A549 treated with AZD2906 at 1 μM for 4 hours (cell line): ENCODE measurements at places on chromosomes 12 and 14. TPM values are rescaled to one million over a fixed set of nuclear protein-coding genes. Genes with fewer than 3 reads are reported as not detected.

MARS1 gene
- total RNA-seq: 126 to 287 TPM (median 138 TPM) in 5 replicates

RAB2B gene
- total RNA-seq: 11.2 to 15.4 TPM (median 12.0 TPM) in 5 replicates

HOMEZ gene
- 7.0 to 11.6 TPM (median 9.3 TPM) in 5 replicates for total RNA-seq

RPGRIP1 gene
- total RNA-seq: 0.10 to 0.31 TPM (median 0.18 TPM) in 5 replicates

PABPN1 gene
- total RNA-seq: 132 to 144 TPM (median 142 TPM) in 5 replicates

NOS1 gene
- total RNA-seq: 0.43 to 0.51 TPM (median 0.46 TPM) in 5 replicates

FOXG1 gene
- 0.09 to 0.22 TPM (median 0.19 TPM) in 5 replicates for total RNA-seq

RIMKLB gene
- 18.0 to 21.2 TPM (median 20.3 TPM) in 5 replicates for total RNA-seq

RNF212B gene
- not detected in 5 replicates for total RNA-seq
